ENCODE measurements at places on chromosomes 6 and 20. TPM values are rescaled to one million over a fixed set of nuclear protein-coding genes. Genes with fewer than 3 reads are reported as not detected.

DNA sequence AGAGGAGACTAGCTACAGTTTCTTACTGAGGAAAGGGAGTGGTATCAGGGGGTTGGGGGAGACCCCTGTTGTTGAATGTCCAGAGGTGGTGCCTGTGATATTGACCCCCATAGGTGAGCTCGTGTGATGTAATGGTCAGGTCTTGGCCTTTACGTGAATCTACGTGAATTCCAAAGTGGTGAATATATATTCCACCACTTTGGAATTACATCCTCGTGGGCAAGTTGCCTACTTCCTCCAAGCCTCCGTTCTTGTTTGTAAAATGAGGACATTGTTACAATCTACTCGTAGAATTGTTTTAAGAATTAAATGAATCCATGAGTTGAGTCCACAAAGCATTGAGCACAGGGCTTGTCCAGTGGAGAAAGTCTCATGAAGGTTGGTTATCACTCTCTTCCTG lies 47.3 kb downstream of the TSHZ2 start:
- no peak for DNase-seq

DNA sequence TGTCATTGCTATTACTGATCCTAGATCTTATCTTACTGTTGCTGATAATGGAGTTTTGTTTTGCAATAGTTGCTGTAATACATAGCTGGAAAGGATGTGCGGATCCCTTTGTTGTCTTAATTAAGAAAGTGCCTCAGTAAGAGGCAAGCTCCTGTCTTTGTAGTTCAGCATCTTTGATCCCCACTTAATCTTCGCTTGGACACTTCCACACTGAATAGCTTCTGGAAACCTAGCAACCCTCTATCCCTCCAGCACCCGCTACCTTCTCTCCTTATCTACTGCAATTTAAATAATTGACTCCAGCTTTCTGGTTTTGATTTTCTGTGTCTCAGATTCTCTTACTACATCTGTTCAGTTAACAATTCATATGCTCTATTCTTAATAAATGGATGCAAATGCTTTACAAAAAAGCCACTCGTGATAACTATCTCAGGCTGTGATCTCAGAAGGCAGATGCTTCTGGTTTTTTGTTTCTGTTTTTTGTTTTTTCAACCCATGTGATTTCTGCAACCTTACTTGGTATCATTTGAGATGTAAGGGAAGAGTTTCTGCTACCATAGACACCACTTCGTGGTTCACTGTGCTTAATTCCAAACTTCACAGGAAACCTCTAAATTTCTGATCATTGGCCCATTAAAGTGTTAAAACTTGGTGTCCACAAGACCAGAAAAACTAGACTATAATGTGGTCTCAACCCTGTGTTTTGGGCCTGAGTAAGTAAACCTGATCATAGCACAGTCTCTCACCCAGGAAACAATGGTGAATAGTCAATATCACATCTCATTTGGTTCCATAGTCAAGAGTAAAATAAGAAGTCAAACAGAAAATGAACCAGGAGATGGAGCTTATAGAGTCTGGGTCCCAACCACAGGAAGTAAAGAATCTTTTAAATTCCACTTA lies 352.1 kb upstream of the SOX4 start:
- no peak for DNase-seq

The SMAP1 gene
- total RNA-seq = 32.3 TPM

- no peak for DNase-seq
Observed at GRCh38 chr20:44969300-44969894, 3.1 kb downstream of the STK4 start.

- DNase-seq = no peak
Observed at GRCh38 chr6:125904871-125905270, 51.7 kb upstream of the HINT3 start.

DNA sequence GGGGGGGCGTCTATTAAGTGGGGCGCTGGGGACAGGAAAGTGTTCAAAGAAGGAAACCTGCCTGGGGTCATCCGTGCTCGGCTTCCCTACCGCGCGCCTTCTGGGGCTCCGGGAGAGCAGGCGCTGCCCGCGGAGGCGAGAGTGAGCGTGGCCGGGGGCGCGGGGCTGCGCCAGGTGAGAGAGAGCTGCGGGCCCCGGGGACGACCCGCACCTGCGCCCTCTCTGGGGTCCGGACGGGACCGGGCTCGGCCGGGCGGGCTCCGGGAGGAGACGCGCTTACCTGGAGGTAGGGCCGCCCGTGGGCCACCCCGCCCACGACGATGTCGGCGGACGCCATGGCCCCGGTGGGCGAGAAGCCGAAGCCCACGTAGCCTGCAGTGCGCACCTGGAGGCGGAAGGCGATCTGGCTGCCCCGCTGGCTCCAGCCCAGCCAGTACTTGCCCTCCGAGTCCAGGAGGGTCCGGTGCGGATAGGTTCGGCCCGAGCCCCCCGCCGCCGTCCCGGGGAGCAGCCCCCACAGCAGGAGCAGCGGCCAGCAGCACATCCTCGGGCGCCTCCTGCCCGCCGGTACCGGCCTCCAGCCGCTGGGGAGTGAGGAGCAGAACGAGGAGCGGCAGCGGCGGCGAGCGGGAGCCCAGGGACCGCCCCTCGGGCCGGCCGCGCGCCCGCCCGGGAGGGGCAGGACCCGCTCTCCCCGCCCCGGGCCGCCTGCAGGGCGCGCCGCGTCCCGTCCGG lies at the start of gene MOXD1:
Gene MOXD1 (minus strand): TSS at position 593 of the 735 bp plus-strand sequence. CDS start 49 bp downstream, at position 544.
- no peak for DNase-seq

- no peak for DNase-seq
Observed at GRCh38 chr20:23513164-23513563, 22.2 kb downstream of the CST8 start.

DNA sequence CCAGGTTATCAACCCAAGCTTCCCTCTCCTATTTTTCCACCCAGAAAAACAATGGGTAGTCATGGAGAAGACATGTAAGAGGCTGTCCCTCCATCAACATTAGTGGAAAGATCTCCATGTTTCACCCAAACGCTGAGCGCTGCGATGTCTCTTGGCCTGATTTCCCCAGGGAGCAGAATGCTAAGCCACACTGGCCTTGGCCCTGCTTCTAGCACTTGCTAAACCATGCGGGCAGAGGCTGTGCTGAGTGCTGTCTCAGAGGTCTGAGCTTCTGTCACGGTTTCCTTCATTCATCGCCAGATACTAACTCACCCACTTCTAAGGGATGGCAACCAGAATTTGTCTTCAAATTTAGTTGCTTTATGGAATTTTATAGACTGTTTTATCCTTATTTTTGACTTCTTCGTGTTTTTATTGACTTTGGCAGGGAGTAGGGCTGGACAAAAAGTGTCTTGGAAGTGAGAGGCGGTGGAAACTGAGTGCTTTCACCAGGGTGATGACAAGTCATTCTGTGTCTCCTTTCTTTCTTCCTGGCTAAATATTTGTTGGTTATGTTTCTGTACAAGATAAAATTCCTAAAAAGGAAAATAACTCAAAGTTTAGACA lies 181.4 kb upstream of the UST start:
- DNase-seq = no peak

The ECI2 gene
- total RNA-seq = 47.7 TPM

The NELFE gene
- total RNA-seq = 47.5 TPM

The NCOA7 gene
- total RNA-seq = 47.4 TPM

DNA sequence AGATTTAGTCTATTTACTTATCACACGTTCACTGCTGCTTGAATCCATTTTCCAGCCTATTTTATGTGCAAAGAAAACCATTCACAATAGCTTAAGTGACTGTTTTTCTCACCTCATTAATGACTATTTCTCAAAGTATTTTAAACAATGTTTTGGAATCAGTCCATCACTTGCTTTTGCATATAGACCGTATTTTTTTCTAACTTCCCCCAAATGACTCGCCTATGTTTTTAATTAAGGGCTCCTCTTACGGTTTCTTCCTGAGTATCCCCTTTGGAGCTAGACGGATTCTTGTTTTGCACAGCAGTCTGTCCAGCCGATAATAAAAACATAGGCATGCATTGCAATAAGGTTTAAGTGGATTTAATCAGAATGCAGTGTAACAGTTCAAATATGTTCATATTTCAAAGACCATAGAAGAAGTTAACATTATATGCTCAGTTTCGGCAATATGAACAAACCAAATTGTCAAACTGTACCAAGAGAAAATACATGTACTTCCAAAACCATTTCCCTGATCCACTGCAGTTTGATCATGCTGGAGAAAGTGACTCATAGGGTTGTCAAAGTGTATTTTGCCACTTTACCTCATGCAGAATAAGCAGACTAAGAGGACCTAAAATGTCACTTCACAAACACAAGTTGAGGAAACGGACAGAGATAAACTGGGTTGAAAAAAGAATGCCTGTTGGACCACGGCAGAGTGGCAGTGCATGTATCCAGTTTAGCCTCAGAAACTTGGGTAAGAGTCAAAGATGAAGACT lies 66.4 kb downstream of the HMGN3 start:
- no peak for DNase-seq

DNA sequence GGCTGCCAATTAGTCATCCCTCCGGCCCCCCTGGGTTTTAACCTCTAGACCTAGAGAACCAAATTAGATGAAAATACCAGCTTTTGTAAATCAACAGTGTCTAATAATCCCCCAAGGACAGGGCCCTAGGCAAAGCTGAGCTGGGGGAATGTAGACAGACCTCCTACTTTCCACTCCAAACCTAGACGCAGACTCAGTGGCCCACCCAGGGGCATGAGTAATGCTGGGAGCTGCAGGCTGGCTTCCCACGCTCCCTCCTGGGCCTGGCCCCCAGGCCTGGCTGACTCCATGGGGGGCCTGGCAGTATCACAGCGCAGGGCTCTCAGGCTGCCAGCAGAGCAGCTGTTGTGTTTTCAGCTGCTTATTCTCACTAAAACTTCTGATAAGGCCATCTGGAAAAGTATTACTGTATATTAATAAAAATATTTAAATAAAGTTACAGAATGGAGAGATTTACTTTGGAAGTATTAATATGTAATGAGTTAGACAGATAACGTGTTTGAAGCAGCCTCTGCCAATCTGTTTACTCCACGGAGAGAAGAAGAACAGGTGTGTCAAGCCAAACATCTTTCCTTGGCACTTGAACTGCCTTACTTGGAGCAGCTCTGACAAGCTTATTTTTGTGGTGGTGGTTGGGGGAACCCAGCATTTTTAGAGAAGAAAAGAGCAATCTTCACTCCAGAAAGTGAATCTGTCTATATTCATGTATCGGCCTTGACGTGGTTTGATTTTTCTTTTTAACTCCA lies 144.0 kb upstream of the AGPAT4 start:
- DNase-seq = no peak

- no peak for DNase-seq
Observed at GRCh38 chr20:56160956-56161355, 87.6 kb upstream of the MC3R start.

The PRR18 gene
- total RNA-seq = not detected

- no peak for DNase-seq
Observed at GRCh38 chr20:57676589-57677583, 32.9 kb downstream of the PMEPA1 start.

The ENPP5 gene
- 0.95 TPM for total RNA-seq

DNA sequence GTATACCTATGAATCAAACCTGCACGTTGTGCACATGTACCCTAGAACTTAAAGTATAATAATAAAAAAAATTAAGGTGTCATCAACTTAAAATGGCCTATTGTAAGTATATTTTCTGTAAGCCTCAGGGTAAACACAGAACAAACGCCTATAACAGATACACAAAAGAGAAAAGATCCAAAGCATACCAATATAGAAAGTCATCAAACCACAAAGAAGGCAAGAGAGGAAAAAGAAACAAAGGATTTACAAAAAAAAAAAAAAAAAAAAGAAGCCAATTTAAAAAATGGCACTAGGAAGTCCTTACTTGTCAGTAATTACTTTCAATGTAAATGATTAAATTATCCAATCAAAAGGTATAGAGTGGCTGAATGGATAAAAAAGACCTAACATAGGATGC lies 24.6 kb upstream of the ASF1A start:
- DNase-seq = no peak

GRCh38 chr6:87950614-87951013 lies 97.0 kb upstream of the SPACA1 start:
- no peak for DNase-seq

DNA sequence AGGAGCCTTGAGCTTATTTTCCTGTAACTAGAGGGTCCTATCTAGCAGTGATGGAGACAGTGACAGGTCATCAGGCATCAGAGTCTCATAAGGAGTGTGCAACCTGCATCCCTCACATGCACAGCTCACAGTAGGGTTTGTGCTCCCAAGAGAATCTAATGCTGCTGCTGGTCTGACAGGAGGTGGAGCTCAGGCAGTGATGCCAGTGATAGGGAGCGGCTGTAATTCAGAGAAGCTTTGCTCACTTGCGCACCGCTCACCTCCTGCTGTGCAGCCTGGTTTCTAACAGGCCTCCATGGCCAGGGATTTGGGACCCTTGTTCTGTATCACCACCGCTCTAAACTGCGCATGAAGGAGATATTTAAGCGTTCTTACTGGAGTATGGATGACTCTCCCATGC lies 5.3 kb downstream of the KIF25 start:
- no peak for DNase-seq

The MAFB gene
- total RNA-seq = 0.29 TPM

DNA sequence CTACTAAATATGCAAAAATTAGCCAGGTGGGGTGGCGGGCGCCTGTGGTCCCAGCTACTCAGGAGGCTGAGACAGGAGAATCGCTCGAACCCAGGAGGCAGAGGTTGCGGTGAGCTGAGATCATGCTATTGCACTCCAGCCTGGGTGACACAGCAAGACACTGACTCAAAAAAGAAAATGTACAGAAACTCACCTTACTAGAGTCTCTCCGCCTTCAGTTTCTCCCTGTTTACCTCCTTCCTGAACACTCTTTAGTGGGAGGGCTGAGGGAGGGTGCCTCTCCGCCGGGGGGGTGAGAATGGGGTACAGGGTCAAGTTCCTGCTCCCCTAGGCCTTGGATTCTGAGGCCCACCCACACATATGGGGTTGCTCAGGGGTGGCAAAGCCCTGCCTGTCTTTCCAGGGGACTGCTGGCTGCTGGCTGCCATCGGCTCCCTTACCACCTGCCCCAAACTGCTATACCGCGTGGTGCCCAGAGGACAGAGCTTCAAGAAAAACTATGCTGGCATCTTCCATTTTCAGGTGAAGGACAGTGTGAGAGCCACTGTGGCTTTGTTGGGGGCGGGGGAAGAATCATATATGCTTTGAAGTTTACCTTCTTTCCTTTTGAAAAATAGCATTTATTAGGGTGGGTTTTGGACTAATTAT lies 13.4 kb downstream of the CAPN11 start:
- DNase-seq = no peak

The METTL24 gene
- 0.33 TPM for total RNA-seq

The TP53INP2 gene
- 1.9 TPM for total RNA-seq

DNA sequence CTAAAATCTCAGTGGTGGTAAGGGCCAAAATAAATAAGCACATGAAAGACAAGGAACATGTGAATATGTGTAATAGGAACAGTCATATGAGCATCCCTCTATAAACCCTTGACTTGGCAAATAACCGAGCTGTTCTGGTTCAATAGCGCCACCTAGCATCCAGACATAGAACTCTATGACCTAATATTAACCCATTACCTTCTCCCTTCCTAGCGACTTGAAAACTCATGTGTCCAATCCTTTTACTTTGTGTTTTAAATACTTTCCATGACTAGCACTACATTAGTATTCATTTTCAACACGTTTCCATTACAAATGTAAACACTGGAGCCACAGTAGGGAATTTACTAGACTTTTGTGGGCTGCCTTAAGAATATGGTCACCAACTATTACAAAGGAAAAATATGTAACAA lies 279.7 kb downstream of the UST start:
- DNase-seq = no peak

The HLA-DRB1 gene
- total RNA-seq = 23.4 TPM

All from T-cell (primary cell).